EH (cell line): ENCODE measurements at places on chromosomes 3 and 15.
A peak's percentile ranks its signal among the peaks of the same experiment; 100 is the strongest.

DNA sequence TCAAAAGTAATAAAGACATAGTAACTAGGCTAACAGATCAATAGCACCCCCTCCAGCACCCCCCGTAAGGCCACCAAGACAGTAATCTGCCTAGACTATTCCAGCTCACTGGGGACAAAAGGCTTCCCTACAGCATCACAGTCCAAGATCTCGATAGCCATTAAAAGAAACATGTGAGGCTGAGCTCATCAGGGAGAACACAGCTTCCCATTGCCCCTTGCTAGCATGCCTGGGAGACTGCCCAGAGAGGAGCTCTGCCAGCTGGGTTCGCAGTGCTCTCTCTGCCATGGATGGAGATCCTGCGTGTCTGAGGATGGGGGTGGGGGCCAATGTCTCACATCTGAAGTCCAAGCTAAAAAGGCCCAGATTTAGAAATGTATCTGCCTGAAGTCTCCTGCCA, 17.8 kb downstream of the LRIG1 start:
- DNase-seq = peak; percentile 40

GRCh38 chr15:78100886-78101285, 8.5 kb downstream of the SH2D7 start:
- DNase-seq = no peak

DNA sequence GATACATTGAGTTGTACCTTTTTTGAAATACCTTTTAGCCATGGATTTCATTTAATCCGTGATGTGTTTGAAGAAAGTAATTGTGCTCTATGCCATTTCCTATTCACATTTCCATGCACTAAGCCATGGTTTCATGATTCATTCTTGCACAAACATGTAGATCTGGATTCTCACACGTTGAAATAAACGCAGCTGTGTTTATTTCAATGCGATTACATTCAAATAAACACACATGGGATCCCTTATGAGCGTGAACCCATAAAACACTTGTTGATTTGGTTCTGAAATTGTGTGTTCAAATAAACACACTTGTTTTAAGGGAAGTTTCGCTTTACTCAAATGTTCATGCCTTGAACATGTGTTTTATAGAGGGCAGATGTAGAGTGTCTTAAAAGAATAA, 39.2 kb downstream of the BBX start:
- peak; percentile 26 for DNase-seq

DNA sequence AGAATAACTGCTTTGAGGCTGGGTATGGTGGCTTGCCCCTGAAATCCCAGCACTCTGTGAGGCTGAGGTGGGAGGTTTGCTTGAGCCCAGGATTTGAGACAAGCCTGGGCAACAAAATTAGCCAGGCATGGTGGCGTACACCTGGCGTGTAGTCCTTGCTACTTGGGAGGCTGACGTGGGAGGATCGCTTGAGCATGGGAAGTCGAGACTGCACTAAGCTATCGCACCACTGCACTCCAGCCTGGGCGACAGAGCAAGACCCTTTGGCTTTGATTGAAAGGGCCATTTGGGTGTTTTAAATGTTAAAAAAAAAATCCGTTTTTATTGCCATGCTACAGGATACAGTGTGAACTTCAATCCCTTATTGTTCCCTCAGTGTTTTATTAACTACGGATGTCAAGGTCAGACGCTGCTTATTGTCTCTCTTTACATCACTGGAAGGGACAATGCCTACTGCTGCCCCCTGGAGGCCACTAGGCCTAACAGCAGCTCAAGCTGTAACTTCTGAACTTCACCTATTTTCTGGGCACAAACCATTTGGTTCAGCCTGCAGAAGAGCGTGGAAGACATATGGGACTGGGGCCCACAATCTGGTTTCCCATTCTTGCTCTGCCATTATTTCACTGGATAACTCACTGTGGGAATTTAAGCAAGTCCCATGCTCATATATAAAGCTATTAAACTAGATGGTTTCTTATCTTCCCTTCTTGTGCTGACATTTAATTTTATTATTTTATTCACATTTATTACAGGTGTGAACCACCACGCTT, 15.3 kb upstream of the IREB2 start:
- DNase-seq = peak; percentile 68

- DNase-seq = no peak
Observed at GRCh38 chr15:62791694-62792093, 250.9 kb upstream of the TPM1 start.

GRCh38 chr3:49158792-49159191, 7.3 kb downstream of the CCDC71 start:
- no peak for DNase-seq

GRCh38 chr3:16596352-16597032, 8.7 kb downstream of the DAZL start:
- no peak for DNase-seq

- DNase-seq = no peak
Observed at GRCh38 chr3:150899141-150899540, 6.1 kb downstream of the MINDY4B start.

GRCh38 chr3:171365489-171365888, 94.7 kb downstream of the TNIK start:
- no peak for DNase-seq

DNA sequence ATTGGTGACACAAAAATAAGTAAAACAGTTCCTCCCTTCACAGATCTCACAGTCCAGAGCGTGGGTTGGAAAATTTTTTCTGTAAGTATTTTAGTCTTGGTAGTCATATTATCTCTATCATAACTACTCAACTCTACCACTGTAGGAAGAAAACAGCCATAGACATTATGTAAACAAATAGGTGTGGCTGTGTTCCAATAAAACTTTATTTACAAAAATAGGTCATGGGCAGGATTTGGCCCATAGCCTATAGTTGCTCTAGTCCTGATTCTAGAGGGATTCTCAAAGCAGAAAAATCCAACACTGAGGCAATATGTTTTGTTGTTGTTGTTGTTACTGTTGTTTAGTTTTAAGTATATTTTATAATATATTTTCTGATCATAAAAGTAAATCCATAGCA, 206.1 kb upstream of the GADL1 start:
- DNase-seq = no peak

DNA sequence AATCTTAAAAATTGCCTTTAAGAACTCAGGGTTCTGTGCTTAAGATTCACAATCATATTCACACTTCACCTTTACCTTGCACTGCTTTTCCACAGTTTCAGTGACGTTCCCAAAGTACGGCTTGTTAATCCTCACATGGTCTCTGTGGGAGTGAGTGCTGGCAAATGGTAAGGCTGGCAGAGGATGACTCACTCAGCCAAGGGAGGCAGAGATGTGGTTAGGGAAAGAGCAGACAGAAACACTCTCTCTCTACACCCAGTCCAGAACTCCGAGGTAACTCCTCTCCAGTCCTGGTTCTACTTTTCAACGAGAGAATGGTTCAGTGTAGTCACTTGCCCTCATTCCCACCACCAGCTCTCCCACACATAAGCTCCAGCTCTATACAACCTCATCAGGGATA, 33.1 kb downstream of the RASGRP1 start:
- DNase-seq = peak; percentile 73

- DNase-seq = peak; percentile 86
Observed at GRCh38 chr3:48446425-48447193, at the start of gene ATRIP. Gene ATRIP (plus strand): TSS chr3:48446737. CDS start chr3:48446846, 109 bp downstream.

DNA sequence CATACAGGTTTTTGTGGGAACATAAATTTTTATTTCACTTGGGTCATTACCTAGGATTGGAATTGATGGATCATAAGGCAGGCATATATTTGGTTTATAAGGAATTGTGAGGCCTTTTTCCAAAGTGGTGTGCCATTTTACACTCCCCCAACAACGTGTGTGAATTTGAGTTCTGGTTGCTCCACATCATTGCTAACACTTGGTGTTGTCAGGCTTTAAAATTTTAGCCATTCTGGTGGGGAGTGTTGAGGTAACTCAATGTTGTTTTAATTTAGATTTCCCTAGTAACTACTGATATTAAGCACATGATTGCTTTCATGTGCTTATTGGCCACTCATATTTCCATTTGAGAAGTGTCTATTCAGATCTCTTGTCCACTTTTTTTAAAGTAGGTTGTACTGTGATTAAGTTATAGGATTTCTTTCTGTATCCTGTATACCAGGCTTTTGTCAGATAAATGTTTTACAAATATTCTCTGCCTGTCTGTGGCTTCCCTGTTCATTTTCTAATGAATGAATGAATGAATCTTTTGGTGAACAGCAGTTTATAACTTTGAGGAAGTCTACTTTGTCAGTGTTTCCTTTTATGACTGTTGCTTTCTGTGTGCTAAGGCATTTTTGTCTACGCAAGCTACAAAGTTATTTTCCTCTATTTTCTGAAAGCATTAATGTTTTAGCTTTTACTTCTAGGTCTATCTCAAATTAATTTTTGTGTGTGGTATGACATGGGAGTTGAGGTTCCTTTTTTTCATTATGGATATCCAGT, 17.9 kb upstream of the NR2C2 start:
- DNase-seq = no peak

DNA sequence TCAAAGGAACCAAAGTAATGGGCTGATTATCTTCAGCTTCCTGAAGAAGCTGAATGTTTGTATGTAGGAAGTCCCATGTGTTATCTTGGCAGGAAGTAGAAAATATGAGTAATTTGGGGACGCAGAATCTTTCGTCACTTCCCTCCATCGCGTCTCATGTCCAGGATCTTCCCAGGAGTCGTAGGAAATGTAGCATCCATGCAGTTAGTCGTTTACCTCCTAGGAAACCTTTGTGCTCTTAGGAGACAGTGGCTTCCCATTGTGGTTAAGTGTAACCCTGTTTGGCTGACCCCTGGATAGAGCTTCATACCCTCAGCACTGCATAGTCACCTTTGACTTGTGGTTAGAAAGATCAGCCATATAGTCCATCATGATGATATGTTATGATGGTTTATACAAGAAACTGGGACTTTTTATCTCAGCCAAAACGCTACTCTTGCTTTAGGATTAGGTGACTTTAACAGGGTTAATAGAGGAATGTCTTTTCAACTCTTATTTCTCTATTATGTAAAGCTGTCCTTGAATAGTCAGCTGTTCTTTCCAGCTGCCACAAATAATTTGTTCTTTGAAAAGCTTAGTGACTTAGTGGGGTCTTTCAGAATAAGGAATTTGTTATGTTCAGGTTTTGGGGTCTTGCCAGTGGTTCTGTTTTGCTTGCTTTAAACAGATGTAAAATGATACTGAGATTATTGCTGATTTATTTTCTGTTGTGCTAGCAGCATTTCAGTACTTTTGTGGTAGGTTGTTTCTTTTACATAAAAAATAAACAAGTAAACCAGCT, 92.2 kb downstream of the KLHL25 start:
- DNase-seq = no peak

DNA sequence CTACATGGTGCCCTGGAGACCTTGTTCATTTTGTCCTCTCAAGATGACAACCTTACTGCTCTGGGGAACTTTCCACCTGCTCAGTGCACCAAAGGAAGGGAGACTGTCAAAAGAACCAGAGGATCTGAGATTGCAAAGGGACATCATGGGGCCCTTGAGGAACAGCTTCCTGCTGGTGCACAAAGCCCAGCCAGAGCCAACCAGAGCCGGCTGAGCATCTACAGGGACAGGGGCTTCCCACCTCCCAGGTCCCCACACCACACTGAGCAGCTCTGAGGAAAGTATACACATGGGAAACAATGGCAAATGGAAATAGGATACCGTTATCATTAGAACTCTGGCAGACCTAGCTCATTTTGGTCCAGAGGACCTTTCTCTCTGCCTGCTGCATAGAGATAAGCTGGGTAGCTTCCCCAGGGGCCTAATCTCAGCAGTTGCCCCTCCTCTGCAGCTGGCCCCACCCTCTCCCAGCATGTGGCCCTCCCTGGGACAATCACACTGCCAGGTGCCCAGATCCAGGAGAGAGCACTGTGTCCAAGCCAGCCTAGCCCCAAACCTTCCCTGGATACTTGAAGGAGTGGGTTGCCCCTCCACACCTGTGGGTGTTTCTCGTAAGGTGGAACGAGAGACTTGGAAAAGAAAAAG, 123.4 kb upstream of the PRR20G start:
- DNase-seq = no peak
